ENCODE measurements at places on chromosomes 1 and 21.

GRCh38 chr1:179575497-179576314 is at the start of gene NPHS2:
Gene NPHS2, minus strand, starts transcription at chr1:179575948. Its CDS starts 84 bp downstream, at chr1:179575864.
- DNase-seq = no peak

GRCh38 chr1:55476445-55477015 is 261.4 kb upstream of the USP24 start:
- DNase-seq = no peak

- DNase-seq = no peak
Observed at GRCh38 chr1:10903821-10904220, 107.4 kb upstream of the CASZ1 start.

GRCh38 chr1:26010825-26011224 is 10.8 kb upstream of the EXTL1 start:
- no peak for DNase-seq

DNA sequence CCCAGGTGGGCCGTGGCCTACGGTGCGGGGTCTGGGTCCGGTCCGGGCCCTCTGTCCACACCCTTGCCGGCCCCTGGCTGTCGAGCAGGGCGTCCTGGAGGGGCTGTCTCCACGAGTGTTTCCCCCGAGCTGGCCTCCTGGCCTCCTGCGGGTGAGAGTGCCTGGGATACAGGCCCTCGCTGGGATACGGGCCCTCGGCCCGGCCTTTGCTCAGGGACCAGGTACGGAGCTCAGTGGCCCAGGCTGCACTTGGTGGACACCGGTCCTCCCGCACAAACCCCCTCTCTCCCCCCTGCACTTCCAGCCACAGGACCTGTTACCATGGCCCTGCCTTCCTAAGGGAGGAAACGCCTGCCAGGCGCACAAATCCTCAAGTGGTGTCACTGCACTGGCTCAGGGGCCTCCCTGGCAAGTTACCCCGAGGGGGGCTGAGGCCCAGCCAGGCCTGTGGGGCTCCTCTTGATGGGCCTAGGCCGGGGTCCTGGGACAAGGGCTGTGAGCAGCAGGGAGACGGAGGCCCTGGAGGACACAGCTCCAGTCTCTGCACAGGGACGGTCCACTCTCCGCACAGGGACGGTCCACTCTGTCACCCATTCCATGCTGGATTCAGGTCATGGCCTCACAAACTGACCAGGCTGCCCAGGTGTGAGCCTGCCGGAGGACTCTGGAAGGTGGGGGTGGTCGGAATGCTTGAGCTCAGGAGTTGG is 18.2 kb upstream of the RNF223 start:
- no peak for DNase-seq

DNA sequence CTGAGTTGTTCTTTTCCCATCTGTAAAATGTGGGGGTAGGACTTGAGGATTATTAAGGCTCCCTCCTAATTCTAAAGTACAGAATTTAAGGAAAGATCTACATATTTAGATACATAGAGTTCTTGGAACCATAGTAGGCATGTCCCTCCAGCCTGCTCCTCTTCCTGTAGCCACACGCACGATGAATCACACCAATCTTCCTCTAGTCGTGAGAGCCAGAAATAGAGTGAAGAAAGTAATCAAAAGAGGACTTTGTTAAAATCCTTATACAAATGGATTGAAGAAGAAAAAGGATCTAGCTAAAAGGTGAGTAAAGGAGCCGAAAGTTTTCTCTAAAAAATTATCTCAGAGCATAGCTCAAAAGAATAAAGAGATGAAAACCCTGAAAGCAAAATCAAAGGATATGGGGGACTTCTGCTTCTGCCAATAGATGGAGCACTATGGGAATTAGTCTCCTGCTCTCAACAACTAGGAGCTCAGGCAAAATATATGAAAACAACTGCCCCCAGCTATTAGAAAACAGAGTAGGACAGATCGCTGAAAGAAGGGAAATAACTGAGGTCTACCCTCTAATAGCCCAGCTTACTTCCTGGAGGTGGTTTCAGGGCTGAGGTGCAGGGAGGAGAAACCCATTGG is 8.5 kb downstream of the C1orf141 start:
- no peak for DNase-seq

DNA sequence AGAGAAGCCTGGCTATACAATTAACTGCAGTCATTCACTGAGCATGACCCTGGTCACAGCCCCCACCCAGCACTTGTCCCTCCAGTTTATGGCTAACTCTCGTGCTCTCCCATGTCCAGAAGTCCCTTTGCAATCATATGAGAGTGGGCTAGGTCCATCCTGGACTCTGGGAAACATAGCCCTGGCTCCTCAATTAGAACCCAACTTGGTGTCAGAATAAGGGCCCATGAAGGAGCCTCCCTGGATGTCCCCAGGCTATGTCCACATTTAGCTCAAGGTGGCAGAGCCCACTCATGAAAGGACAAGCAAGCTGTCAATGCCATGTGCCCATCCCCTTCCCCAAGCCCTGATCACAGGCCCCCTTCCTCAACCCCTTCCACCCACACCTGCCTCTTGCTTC is 27.4 kb upstream of the HPDL start:
- no peak for DNase-seq

DNA sequence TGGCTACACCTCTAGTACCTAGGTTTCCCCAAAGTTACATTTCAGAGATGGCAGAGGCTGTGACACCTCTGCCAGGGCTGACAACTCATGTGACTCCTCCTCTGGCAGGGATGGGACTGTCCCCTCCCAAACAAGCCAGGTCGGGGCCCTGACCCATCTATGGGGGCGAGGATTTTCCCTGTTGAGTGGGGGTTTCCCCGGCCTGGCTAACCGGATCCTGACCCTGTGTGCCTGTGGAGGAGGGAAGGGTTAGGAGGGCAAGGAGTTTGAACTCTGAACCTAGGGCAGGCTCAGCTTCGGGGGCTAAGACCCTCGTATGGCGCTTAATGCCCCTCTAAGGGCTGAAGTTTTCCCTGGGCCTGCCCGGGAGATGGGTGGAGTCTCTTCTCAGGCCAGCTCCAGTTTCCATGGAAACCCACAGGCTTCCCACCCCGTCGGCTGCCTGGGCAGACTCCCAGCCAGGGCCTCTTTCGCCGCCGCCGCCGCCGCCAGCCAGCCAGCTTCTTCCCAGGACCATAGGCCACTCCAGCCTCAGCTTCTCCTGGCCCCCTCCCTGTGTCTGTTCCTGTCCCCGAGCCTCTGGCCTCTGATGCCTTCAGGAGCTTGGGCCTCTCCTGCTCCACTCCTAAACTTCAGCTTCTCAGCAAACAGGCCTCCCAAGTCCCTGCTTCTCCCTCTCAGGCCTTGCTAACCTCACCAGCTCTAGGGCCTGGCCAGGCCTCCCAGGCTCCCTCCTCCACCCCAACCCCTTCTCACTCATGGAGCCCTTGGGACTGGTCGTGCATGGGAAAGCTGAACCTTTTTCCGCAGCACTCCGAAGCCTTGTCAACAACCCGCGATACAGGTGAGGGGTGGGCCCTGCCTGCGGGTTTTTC is at the start of gene BTBD19:
Gene BTBD19 (plus strand): TSS at position 461 of the 875 bp plus-strand sequence. CDS start 298 bp downstream, at position 759.
- peak; percentile 47 for DNase-seq

DNA sequence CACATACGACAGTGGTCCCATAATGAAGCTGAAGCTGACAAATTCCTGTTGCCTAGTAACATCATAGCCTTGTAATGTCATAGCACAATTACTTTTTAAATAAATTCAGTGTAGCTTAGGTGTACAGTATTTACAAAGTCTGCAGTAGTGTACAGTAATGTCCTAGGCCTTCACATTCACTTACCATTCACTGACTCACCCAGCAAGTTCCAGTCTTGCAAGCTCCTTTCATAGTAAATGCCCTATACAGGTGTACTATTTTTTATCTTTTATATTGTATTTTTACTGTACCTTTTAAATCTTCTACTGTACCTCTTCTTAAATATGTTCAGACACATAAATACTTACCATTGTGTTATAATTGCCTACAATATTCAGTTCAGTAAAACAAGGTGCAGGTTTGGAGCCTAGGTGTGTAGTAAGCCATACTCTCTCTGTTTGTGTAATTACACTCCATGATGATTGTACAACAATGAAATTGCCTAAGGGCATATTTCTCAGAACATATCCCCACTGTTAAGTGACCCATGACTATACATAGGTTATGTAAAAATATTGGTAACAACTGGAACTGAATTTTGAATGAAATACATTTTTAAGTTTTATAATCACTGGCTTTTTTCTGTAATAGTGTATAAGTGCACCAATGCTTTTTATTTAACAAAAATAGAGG is 33.5 kb upstream of the ADAM30 start:
- no peak for DNase-seq

GRCh38 chr1:84853741-84854721 is 39.0 kb downstream of the LPAR3 start:
- no peak for DNase-seq

- DNase-seq = no peak
Observed at GRCh38 chr1:119485201-119485600, 21.8 kb upstream of the HSD3B1 start.

- DNase-seq = no peak
Observed at GRCh38 chr1:71081697-71082080, 854 bp upstream of the ZRANB2 start.

DNA sequence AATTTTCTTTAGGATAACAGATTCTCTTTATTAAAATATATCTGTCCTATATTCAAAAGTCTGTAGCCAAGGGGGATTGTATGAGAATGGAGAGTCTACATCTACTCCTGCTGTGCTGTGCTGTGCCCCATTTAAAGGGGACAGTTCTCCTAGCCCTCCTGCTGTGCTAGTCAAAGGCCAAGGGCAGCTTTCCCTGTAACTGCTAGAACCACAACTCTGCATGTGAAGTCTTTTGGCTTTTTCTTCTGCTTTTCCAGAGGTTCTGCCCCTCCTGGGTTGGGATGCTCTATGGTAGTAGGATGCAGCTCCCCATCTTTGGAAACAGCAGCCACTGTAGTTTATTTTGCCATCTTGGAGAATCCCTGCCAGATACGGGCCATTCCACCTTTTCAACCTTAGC is 197.5 kb upstream of the JUN start:
- no peak for DNase-seq

DNA sequence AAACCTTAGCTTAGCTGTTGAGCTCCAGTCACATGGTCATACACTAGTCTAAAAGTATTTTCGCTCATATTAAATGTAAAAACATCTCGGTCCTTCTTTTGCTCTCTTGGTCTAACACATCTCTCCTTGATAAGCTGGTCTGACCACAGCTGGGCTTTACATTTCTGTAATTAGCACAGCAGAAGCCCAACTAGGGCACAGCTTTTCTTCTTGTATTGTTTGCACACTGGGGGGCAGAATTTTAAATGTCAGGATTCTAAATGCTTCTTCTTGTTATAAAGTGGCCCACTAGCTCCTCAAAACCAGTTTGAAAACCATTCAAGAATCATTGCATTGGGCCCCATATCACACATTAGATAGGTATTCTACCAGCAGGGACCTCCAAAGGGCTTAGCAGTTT is 289.1 kb upstream of the PKN2 start:
- DNase-seq = no peak

GRCh38 chr1:15758953-15759661 is 512 bp downstream of the FBLIM1 start:
- no peak for DNase-seq

GRCh38 chr1:58346036-58346355 is 200.5 kb downstream of the OMA1 start:
- no peak for DNase-seq

- DNase-seq = no peak
Observed at GRCh38 chr1:47679301-47679791, 241.5 kb downstream of the FOXD2 start.

GRCh38 chr1:62057230-62057629 is 137.4 kb upstream of the L1TD1 start:
- DNase-seq = no peak

GRCh38 chr1:201126832-201127754 is at the start of gene ASCL5:
Gene ASCL5, minus strand, starts transcription at chr1:201127184. Its CDS starts 11,812 bp downstream, at chr1:201115372.
- no peak for DNase-seq

DNA sequence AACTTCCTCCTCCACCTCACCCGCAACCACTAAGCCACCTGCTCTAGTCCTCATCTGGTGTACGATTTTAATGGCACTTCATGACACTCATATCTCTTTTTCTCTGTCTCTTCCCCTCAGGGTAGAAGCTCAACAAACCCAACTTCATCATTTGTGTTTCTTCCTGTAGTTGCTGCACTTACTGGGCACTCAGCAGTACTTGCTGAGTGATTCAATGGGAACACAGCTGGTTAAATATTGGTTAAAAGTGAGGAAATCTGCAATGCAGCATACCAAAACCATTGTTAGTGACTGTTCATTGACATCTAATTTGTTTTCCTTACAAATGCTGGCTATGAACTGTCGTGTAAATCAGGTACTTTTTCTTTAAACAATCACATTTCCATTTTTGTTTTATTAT is 541.1 kb upstream of the PRMT6 start:
- no peak for DNase-seq

GRCh38 chr1:21022279-21023040 is 154.2 kb downstream of the EIF4G3 start:
- peak; percentile 6 for DNase-seq
